Cortex of kidney (tissue), 1 donor: ENCODE measurements at places on chromosomes 2 and 18.

- DNase-seq, result no peak
These were observed 52.8 kb upstream of the IL1RL1 start for GRCh38 chr2:102258386-102259074.

GRCh38 chr18:64436111-64436510 lies 287.2 kb upstream of the LINC00305 start:
- no peak for DNase-seq

DNA sequence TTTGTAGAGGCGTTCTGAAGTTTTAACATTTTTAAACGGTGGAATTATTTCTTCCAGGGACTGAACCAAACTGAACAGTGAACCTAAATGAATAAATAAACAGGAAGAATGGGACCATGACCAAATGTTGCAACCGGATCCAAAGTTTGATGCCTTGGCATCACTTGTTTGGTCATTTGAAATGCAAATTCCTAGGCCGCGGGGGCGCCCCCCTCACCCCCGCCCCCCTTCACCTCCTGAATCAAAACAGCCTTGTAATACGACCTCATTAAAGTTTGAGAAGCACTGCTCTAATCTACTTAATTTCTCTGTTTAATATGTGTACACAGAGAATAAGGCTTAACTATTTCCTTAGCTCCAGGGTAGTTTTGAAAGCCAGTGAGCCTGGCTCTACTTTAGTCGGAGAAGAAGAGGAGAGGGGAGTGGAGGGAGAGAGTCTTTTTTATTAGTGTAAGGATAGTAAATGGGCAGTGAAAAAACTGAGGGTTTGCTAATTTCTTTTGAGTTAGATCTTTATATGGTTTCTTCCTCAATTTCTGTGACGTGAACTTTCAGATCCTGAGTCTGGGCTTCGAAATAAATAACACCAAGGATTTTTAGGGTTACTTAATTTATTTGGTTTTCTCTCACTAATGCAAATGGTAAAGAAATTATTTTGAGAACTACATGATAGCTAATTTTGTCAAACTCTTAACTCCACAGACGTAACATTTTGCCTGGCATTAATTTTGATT lies 5.7 kb downstream of the C2orf80 start:
- no peak for DNase-seq

DNA sequence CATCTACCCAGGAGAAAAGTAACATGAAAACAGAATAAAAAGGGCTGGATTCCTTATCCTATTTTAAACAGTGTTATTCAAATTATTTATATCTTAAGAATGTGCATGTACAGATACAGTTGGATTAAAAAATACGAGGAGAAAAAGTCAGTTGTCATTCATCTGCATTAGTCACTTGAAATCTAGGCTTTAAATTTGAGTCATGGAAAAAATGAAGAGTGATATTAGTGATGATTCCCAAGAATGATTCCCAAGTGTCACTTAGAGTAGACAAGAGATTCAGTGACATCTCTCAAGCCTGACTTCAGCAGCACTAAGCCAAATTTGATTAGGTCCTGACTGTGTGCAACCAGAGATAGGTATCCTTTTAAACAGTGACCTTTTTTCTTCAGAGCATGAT lies 394.2 kb downstream of the IRS1 start:
- no peak for DNase-seq

- DNase-seq, result no peak
These were observed 656 bp downstream of the TBC1D8 start for GRCh38 chr2:101150306-101151145.

GRCh38 chr18:27130065-27130630 lies 55.0 kb downstream of the CHST9 start:
- DNase-seq, result no peak

DNA sequence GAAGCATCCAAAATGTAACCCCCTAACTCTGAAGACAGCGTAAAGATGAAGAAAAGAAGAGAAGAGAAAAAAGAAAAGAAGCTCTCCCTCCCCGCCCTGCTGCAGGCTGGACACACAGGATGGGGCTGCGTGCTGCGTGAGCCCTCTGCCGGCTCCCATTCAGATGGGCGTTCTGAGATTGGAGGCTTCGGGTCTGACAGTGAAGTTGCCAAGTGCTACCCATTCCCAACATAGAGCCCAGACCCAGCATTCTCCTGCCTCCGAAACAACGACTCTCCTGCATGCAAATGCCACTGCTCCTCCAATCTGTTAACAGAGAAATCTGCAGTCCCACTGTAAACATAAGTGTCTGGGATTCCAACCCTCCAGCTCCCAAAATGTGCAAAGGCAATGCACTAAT lies 234.9 kb downstream of the BCL11A start:
- no peak for DNase-seq

GRCh38 chr18:79738041-79738461 lies 58.4 kb downstream of the CTDP1 start:
- DNase-seq, result no peak

GRCh38 chr2:48332286-48332685 lies 197.7 kb upstream of the STON1 start:
- DNase-seq, result no peak

DNA sequence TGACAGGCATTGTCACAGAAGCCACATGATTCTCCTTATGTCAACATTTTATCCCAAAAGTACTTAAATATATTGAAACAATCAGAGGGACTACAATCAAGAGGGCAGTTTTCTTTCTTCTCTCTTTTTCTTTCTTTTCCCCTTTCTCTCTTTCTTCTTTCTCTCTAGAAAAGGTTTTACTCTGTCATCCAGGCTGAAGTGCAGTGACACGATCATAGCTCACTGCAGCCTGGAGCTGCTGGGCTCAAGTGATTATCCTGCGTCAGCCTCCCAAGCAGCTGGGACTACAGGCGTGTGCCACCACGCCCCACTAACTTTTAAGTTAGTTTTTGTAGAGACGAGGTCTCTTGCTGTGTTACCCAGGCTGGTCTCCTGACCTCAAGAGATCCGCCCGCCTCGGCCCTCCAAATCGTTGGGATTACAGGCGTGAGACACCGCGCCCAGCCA lies 1.0 kb upstream of the PRKD3 start:
- no peak for DNase-seq

- no peak for DNase-seq
These were observed 6.2 kb upstream of the PLCL1 start for GRCh38 chr2:197798187-197798586.

DNA sequence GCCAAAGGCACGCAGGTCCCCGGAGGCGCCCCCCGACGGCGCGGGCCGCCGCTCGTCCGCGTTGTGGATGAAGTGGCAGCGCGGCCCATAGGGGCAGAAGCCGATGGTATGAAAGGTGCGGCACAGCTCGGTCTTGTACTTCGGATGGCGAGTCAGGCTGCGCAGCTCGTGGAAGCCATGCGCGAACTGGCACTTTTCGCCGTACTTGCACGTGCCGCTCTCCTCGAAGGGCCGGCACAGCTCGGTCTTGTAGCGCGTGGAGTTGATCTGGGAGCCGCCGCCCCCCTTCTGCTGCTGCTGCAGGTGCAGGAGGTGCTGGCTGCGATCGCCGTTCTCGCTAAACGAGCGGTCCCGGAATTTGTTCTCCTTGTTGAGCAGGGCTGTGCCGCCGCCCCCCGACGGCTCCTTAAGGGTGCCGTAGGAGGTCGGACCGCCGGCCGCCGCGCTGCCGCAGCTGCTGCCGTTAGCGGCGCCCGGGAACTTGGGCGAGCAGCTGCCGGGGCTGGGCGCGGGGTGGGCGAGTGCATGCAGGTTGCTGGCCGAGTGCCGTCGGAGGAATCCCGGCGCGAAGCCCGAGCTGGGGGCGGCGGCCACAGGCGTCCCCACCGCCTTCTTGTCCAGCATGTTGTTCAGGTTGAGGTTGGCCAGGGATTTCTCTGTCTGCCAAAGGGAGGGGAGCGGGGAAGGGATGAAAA lies 1.2 kb downstream of the ZFP36L2 start:
- DNase-seq, result no peak

DNA sequence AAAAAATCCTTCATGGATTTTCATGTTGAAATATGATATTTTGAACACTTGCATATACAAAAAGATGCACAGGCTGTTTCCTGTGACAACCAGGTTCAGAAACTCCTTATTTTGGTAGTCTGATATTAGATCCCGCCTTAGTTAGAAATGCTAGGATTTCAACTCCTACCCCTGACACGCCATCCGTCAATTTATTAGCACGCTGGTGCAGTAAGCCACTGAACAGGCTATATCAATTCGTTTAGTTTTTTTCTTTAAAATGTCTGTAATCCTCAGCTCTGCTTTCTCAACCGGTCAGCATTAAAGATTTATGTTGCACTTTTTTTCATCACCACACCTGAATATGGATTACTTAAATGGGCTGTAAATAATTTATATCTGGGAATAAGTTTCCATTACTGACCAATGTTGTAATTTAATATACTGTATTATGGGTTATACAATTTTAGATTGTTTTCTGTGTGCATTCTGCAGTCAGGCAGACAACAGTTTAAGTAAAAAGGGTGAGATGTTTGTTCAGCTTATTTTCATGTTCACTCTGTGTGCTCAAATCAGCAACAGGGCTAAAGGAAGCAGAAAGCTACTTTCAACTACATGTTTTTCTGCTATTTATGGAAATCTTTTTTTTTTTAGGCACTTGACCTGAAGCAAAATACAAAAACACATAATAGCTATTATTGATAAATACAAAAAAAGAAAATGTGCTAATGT lies 227.7 kb downstream of the ARHGAP15 start:
- DNase-seq, result no peak
